ENCODE measurements at places on chromosomes 13 and 19.

GRCh38 chr19:47430041-47430802 lies 10.9 kb upstream of the MEIS3 start:
- DNase-seq, result no peak

DNA sequence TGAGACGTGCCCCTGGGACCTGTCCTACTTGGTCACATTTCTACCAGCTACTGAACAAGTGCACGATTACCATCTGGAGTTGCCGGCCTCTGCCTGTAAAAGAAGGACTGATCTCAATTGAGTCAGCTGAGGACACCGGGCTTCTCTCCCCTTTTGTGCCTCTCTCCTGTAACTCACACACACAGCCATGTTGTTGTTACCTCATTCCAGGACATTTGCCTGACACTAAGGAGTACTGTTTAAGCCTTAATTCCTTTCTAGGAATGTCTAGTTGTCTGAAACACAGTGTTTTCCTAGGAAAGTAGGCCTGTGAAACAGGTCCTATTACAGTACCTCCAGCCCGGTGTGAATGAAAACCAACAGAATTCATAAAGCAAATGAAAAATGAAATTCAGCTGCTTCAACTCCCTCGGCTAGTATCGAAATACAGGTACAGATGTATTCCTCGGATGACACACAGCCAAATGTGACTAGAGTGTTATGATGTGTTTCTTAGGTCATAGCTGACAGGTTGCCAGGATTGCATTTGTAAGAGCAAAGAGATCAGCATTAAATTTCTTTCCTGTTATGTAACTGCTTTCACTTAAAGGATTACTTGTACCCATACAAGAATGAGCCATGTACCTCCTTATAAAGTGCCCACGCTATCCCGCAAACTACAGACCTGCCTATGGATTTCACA lies 152.0 kb upstream of the IRS2 start:
- no peak for DNase-seq

DNA sequence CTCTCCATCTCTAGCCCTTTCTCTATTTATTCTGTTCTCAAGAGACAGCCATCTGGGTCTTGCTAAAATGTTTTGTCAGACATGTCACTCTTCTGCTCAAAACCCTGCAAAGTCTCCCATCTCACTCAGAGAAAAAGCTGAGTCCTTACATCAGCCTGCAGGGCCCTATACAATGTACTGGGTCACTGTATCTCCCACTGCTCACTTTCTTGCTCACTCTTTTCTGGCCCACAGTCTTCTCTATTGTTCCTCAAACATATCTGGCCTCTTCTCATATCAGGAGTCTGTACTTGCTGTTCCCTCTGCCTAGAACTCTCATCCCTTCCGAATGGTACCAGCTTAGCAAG lies 189.2 kb downstream of the ENOX1 start:
- DNase-seq, result no peak

- no peak for DNase-seq
Measured at GRCh38 chr13:87128036-87128435, 543.1 kb upstream of the SLITRK5 start.

DNA sequence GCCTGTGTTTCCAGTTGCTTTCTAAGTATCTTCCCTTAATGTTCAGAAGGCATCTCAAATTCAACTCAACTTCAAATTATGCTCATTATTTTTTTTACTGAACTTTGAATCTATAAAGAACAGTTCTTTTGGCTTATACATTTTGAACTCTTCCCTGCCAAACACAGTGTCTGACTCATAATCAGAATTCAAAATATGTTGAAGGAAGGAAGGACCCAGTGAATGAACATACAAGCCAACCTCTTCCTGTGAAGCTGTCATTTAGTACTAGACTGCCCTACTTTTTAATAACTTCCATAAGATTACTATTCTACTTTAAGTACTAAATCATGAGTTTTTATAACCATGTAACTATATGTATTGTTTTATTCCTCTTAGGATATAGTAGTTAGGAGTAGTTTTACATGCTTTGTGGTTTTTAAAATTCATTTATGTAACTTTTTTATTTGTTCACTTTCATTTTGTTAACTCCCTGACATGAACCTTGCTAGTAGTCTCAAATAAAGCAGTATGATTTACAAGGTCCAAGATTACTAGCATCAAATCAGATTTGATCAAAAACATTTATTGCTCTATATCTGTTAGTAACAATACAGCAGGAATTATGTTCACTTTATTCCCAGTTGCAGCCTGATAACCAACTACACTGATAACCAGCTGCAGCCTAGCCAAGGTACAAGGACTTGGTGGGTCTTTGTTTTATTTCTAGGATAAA lies 6.4 kb downstream of the NUDT15 start:
- no peak for DNase-seq

- DNase-seq, result no peak
Measured at GRCh38 chr13:46404733-46405100, 17.7 kb upstream of the RUBCNL start.

DNA sequence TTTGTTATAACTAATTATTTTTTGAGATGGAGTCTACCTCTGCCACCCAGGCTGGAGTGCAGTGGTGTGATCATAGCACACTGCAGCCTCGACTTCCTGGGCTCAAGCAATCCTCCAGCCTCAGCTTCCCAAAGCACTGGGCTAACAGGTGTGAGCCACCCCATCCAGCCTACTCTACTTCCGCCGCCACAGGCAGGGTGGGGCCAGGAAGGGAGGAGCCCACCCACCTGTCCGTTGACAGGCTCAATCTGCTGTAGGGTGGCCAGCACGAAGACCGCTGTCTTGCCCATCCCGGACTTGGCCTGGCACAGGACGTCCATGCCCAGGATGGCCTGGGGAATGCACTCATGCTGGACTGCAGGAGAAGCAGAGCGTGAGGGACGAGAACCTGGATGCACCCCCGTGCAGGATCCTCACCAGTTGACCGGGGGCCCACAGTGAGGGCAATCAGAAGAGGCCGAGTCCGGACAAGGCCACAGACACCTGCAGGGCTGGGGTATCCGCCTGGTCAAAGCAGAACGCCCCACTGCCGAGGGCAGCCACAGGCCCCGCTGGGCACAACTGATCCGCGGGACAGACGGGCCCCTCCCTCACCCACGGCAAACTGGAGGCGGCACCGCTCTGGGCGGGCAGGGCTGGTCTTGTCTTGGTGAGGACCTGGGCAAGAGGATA lies 6.7 kb downstream of the DDX39A start:
- DNase-seq, result no peak

DNA sequence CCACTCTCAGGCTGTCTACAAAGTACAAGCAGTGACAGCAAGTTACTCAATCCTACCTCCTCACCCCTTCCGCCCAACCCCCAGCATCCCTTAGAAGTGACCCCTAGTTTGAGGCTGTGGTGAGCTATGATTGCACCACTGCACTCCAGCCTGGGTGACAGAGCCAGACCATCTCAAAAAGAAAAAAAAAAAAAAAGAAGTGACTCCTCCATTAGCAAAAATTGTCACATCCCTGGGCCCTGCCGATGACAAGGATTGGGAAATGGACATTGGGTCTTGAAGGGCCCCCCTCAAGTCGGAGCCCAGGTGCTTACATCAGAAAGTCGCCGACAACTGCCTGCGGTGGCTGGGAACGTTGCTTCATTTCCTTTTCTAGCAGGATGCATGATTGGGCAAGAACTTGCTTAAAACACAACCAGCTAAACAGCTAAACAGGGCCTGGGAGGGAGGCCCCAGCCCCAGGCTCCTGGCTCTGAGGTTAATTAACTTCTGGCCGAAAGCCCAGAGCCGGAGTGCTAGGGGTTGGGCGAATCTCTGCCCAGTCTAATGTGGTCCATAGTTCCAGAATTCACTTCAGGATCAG lies 15.3 kb downstream of the RAB3D start:
- no peak for DNase-seq

- no peak for DNase-seq
Measured at GRCh38 chr13:28630869-28631268, 28.1 kb upstream of the POMP start.

DNA sequence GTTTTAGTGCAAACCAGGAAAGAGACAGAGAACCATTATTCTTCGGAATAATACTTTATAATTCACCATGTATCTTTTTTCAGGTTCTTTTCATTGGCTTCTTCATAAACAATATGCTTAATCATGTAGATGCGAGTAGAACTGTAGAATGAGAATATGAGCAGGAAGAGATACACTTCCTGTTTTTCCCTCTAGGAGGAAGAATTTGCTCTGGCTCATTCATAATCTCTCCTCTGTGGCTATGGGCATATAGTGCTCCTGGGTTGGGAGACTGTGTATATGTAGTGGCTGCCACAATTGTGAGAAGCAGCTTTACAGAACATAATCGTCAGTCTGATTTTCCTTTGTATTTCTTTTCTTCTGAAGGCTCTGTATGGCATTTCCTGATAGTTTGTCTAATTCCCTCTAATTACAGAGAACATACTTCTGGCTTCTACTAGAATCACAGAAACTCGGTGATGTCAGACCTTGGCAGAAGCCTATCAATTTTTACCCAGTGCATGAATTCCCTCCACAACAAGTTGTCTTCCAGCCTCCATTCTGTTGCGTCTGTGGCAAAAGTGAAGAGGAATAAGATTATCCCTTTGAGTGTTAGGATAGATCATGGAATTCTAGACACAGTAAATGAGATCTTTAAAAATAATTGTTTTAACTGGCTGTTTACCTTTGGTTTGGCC lies 2.9 kb upstream of the DCLK1 start:
- no peak for DNase-seq

GRCh38 chr13:111518161-111518792 lies 197.8 kb downstream of the TEX29 start:
- no peak for DNase-seq

DNA sequence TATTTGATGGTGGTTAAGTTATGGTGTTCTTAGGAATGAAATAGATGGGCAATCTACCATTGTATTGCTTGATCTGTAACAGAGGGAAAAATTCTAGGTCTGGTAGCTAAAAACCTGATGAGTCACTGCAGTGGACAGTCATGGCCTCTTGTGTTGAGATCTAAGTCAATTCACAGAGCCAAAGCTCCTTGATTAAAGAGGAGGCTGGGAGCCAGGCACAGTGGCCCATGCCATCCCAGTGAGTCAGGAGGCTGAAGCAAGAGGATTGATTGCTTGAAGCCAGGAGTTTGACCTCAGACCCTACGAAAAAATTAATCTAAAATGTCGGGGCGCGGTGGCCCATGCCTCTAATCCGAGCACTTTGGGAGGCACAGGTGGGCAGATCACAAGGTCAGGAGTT lies 67.1 kb upstream of the KPNA3 start:
- no peak for DNase-seq

DNA sequence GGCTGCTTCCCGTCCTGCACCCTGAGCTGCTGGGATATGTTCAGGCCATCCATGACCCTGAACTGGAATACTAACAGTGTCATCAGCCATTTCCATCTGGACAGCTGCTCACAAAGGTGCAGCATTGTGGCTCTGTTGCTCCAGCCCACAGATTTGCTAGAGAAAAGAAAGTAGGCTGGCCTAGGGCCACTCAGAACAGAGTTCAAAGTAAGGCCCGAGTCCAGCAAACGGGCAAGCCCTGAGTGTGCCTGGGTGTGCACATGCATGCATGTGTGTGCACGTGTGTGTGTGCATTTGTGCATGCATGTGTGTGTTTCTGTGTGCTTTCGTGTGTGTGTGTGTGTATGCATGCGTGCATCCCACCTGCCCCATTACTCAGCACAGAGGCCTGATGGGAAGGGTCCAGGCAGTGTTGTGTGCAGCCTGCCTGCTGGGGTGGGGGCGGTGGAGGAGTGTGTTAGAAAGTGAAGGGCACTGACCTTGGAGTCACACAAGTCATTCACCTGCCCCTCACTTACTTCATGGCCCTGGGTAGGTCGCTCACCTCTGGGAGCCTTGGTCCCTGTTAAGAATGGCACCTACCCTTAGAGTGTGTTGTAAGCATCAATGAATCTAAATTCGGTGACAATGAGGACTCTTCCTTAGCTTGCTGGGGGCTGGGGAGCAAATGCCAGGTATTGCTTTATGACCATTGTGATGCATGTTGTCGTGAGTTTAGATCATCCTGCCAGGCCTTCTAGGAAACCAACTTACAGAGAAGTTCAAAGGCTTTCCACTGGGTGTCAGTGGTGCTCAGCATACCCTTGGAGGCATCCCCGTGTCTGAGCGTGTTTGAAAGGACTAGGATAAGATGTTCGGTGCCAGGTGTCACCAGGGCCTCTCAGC lies 53.2 kb downstream of the GPR12 start:
- no peak for DNase-seq

DNA sequence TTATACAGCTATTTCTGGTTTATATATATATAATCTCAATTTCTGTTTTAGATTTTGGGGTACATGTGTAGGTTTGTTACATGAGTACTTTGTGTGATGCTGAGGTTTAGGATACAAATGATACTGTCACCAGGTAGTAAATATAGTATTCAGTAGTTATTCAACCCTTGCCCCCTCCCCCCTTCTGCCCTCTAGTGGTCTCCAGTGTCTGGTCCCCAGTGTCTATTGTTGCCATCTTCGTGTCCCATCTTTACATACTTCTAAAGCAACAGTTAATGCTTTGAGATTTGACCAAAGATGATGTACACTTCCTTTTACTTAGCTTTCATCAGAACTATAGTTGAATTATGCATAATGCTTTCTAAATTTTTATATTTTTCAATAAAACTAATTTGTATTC lies 1623.4 kb upstream of the PRR20A start:
- DNase-seq, result no peak

GRCh38 chr13:60620611-60621395 lies 223.8 kb downstream of the TDRD3 start:
- DNase-seq, result no peak

GRCh38 chr19:42301646-42302203 lies at the start of gene PRR19:
Gene PRR19, plus strand, starts transcription at chr19:42302132. Its CDS starts 7,453 bp downstream, at chr19:42309585.
- DNase-seq, result no peak

GRCh38 chr19:48370955-48371354 lies 6.8 kb downstream of the SYNGR4 start:
- no peak for DNase-seq

GRCh38 chr13:33846303-33847062 lies 28.5 kb downstream of the RFC3 start:
- no peak for DNase-seq

DNA sequence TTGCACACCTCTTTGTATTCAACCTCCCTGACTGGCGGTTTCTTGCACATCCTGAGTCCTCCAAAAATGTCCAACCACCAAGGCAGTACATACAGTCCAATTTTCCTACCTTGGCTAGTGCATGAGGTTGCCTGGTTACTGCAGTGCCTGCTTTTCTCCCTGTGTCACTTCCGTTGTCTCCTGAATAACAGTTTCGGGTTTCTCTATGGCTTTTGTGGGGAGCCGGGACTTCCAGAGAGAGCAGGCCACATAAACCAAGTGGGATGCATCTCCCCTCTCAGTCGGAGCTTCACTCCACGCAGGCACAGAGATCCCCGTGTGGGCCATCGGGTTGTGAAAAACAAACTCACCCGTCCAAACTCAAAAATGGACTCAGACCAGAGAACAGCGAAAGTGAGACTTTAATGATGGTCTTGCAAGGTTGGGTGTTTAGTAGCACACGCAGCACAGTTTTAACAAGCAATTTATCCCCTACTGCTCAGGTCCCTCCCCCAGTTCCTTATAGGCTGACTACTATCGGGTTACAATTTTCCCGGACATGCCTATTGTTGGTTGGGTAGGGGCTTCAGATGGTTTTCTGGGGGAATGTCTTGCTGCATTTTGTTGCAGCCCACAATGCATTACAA lies 173.1 kb downstream of the POU4F1 start:
- DNase-seq, result no peak

GRCh38 chr13:44176173-44176572 lies 197.5 kb upstream of the SERP2 start:
- no peak for DNase-seq

Data from activated T-helper 9 cell treated with anti-CD3 and anti-CD28 coated beads, Interleukin-2, amount 50 U/mL, for 16 hours (primary cell).